ENCODE measurements at places on chromosomes 7 and 10.

GRCh38 chr7:30648744-30649540, 33.3 kb downstream of the CRHR2 start:
- DNase-seq = no peak

DNA sequence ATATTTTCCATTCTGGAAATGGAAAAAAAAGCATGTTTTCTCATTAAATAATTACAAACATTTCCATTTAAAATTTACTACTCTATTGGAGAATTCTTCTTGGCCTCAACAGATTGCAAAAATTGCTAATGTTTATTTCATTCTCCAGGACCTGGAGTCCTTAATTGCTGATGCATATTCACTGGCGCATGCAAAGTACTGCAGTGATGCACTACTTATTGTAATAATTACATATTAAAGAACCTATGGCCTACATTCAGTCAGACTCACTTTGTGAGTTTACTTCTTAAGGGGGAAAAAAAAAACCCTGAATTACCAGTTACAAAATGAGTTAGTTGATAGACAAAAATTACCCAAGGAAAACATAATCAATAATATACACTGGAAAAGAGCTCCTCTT, 391.0 kb upstream of the LRRTM3 start:
- DNase-seq = no peak

DNA sequence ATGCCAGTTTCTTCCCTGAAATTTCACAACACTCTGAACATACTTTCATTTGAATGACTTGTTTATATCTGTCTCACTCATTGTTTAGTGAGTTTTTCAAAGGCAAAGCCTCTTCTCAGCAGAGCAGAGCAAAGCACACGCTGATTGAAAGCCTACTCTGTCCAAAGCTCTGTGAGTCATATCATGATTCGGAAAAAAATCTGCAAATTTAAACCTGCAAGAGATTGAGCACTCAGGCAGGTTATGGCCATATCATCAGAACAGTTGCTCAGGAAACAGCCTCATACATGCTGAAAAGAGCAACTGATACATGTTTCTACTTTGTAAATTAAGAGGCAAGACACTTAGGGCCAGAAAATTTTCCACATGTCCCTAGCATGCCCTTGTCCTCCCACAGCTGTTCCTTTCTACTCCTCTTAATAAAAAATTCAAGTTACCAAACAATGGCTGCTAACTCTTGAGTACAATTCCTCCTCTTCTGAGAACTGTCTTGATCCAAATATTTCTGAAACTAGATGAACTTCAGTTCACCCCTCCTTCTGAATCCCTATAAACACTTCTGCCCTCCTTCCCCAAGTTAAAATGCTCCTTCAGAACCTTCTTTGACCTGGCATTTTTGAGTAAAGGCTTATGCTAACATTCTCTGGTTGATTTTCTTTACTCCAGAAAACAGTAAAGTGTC, 140.6 kb upstream of the HPS1 start:
- DNase-seq = no peak

DNA sequence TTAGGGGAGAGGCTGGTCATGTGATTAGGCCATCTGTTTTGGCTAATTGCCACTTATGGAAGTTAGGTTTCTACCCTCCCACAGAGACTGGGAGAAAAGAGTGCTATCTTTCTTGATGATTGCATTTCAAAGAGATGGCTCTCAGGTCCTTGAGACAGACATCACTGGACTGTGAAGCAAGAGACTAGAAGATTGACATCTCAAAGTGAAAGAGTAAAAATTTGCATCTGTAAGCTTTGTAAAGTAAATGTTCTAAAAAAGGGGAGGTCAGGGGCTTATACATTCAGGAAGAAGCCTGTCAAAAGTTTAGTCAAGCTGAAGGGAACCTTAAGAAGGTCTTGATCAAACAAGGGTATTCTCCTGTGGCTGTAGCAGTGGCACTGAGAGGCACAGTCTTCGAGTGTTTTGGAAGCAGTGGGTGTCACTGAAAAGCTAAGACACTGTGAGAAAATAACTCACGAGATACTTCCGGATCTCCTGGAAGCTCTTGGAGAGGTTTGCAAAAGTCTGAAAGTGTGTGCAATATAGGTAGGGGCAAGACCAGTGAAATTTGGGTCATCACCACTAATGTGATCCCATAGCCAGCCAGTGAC, 342.1 kb downstream of the PHF14 start:
- DNase-seq = no peak

GRCh38 chr10:60910543-60910942, 33.4 kb downstream of the RHOBTB1 start:
- no peak for DNase-seq

DNA sequence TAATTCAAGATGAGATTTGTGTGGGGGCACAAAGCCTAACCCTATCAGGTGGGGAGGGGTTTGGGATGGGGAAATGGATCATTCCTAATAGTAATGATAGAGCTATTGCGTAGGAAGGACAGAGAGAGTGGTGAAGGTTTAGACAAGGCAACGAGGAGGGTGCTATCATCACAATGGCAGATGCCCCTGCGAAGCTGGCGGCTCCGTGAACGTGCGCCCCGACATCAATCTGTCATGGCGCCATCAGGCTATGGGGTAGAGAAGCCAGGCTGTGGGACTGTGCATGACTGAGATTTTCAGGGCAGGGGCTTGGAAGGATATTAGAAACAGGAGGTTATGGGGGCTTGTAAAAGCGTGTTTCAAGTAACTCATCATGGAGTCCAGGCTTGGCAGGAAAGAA, 157.6 kb downstream of the ITGA8 start:
- DNase-seq = no peak
